ENCODE measurements at places on chromosomes 11 and 22. TPM values are rescaled to one million over a fixed set of nuclear protein-coding genes. Genes with fewer than 3 reads are reported as not detected.

- no peak for DNase-seq
Measured at GRCh38 chr11:6371825-6372224, 18.4 kb upstream of the SMPD1 start.

DNA sequence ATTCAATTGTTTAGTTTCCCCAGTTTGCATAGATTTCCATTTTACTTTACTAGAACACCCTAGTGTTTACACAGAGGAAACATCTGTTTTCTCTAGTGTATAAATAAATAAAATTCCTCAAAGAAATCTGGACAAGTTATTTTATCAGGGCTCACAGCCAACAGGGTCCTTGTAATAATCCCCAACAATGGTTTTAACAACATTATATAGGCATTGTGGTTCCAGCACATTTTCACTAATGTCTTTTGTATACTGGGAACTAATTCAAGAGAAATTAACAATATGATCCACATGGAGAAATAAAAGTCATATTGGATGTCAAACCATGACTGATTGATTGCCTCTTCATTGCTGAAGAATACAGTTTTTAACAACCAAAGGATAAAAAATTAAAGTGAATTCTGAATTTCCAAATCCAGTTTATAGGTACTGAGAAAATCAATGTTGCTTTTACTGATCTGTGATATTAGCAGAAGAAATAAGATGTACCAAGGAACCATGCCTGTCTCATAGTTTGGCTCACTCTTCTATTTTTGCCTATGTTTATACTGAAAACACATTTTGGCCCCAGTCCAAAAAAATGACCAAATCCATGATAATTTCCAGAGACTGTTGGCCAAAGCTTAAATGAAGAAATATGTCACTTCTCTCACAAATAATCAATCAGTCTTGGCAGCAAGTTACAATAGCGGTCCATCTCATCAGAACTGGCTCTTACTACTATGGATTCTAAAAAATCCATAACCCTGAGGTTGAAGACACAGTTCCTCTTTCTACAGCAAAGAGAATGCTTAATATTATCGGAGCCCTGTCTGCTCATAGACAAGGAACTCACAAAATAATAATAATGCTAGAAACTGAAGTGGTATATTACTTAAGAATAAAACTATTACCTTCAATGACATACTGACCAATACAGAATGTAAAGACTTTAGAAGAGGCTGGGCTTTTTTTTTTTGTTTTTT lies 1.4 kb upstream of the MS4A13 start:
- no peak for DNase-seq

- no peak for DNase-seq
Measured at GRCh38 chr11:47592251-47592650, 2.0 kb downstream of the C1QTNF4 start.

DNA sequence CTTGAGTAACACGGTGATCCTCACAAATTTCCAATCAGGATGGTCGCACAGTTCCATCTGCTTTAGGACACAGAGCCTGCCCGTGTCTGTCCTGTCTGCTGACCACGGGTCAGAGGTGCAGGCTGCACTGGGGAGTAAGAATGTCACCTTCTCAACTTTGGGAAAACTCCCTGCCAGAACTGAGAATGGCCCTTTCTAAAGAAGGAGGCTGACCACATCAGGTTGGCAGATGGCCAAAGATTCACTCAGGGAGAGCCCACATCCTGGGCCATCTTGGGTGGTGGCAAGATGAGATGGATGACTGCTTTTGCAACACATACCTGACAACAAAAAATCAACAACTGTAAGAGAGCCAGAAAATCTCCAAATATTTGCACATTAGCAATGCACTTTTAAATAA lies 101.9 kb downstream of the IGLL1 start:
- peak; percentile 48 for DNase-seq

GRCh38 chr22:43566021-43566420 lies 154.2 kb downstream of the MPPED1 start:
- DNase-seq: no peak

OR52H1 gene
- not detected for total RNA-seq

- DNase-seq: no peak
Measured at GRCh38 chr11:55357560-55358184, 10.1 kb upstream of the OR4A15 start.

DNA sequence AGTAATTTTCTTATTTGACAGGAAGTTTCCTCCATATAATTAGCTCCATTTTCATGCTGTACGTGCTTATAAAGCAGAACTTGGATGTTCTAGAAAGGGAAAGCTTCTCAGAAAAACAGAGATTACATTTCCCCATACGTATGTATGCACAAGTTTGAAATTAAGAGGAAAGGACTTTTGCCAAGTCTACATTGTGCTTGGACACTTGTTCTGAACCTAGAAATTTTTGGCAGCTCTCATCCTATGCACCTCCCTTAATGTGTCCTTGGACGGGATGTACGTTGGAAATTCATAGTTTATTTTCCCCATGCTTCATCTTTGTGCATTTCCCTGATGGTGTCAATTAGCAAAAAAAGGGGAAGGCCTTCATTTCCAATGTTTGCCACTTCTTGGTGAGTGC lies 322.7 kb downstream of the BLID start:
- DNase-seq: no peak

APIP gene
- 91.1 TPM for total RNA-seq

GRCh38 chr11:132549561-132549960 lies 982.7 kb downstream of the OPCML start:
- no peak for DNase-seq

SHANK2 gene
- total RNA-seq: 0.02 TPM

DNA sequence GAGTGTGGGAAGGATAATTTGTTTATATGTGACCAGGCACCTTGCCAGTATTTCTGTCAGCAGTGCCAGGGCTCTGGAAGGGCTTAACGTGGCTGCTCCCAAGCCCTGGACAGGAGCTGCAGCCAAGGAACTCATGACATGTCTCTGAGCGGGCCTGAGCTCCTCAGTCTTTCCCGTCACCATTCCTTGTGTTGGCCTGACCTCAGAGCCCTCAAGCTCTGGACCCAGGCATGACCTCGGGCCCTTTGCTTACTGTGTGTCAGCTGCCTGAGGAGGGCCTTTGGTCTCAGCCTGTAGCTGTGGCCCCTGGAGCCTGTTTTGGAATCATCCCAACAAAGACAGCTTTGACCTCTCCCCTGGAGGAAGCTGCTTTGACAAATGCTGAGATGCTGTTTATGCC lies 264.1 kb upstream of the PLET1 start:
- no peak for DNase-seq

OR4A16 gene
- not detected for total RNA-seq

DNA sequence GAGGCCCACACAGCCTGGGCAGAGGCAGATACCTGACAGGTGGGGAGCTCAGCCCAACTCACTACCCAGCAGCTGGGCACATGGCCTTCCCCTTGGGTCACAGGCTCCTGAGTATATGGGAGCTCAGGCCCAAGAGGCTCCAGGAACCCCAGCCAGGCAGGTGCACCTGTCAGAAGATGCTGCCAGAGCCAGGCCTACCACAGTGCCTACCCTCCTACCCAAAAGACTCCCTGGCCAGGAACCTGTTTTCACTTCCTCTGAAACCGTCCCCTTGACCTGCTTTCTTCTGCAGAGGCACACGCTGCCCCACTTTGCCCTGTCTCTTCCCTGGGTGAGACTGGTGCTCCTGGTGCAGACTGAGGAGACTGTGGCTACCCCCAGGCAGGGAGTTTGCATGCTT lies 2.9 kb downstream of the CHID1 start:
- no peak for DNase-seq

- DNase-seq: no peak
Measured at GRCh38 chr11:72204886-72205285, 11.7 kb upstream of the FOLR2 start.

GRCh38 chr11:79045800-79046304 lies 395.0 kb downstream of the TENM4 start:
- DNase-seq: no peak

DNA sequence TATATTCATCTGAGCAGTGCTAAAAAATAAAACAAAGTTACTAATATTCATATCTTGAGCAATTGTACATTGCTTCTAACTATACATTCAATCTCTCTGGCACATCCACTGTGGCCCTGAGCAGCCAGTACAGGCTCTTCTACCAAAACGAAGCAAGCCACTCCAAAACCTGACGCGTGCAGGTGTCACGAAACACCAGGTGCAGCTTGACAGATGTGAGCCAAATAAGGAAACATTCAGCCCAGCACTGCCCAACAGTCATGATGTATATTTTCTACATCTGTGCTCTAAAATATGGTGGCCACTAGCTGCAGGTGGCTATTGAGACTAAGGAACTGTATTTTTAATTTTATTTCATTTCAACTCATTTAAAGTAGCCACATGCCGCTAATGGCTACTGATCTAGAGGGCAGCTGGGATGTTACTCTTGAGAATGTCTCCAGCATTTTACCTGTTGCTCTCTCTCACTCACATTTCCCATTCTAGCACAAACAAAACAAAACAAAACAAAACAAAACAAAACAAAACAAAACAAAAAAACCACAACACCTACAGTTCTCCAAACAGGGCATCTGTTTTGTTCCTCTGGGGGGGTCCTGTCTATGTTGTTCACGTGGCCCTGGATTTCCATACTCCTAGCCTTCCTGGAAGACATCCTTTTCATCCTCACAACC lies 77.7 kb downstream of the LARGE1 start:
- no peak for DNase-seq

GRAP2 gene
- not detected for total RNA-seq

DNA sequence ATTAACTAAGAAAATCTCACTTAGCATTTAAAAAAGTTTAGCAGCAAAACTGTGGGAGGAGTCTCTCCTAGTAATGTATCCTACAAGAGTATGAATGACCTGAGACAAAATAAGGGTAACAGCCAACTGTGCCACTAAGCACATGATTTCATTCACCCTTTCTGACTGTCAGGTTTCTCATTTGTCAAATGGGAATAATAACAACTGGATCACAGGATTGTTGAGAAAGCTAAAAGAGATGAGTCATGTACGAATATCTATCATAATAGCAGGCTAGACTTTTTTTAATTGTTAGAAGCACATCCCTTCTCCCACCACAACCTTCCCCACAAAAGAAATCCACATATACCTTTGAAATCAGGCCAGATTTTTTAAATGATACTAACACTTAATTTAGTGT lies 39.5 kb downstream of the MTMR2 start:
- DNase-seq: peak; percentile 40

GRCh38 chr11:111778047-111778558 lies 11.9 kb upstream of the PPP2R1B start:
- DNase-seq: no peak

- DNase-seq: no peak
Measured at GRCh38 chr22:49667236-49667635, 160.4 kb downstream of the BRD1 start.

LRRC74B gene
- total RNA-seq: not detected

DNA sequence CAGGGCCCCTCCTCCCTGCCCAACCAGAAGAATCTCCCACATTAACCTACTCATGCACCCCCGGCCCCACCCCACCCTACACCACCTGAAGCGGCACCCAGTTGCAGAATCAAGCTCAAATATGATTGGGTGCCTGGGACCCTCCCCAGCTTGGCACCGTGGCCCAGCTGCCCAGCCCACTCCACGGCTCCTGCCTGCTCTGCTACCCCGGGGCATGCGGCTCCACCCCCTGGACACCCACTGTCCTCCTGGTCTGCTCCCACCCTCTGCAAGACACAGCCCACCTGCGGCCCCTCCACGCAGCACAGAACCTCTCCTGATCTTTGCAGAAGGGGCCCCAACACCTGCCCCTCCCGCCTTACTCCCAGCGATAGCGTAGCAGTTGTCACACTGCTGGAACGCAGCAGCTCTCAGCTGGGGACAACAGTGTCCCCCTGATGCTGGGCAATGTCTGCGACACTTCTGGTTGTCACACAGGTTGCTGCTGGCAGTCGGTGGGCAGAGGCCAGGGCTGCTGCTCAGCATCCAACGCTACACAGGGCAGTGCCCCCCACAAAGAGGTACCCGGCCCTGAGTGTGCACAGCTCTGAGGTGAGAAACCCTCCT lies 32.0 kb upstream of the TESMIN start:
- DNase-seq: no peak

DNA sequence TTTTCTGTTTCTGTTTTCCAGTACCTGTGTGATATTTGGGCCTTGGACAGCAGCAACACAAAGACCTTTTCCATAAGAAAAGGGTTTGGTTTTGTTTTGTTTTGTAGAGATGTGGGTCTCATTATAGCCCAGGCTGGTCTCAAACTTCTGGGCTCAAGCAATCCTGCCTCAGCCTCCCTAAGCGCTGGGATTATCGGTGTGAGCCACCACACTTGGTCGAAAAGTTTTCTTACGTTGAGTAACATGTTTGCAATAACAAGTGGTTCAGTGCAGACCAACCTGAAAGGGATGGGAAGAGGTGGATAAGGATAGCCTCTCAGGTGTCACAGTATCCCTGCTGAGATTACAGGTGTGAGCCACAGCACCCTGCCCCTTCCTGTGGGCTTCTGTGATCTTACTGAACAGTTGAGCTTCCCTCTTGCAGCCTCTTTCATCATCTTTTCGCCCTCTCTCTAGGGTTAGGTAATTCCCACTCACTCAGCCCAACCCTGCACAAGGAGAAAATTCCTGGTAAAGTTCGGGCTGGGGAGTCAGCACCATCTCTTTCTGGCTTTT lies 3.5 kb upstream of the MRPL48 start:
- DNase-seq: no peak

DNA sequence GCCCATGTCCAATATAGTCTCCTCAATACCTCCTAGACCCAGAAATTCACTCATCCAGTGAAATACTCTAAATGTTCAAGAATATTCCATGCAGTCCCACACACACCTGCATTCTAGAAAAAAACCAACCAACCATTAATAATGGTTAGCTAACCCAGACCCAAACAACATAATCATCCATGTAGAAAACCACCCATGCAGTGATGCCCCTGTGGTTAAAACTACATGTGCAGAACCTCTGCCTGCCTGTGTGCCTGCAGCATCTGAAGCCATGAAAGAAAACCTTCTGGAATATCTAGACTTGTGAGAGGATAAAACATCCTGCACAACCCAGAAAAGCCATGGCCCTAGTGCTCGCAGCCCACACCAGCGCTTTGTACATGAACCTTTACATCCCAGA lies 47.8 kb downstream of the SLC22A12 start:
- no peak for DNase-seq

PGA4 gene
- total RNA-seq: not detected

DNA sequence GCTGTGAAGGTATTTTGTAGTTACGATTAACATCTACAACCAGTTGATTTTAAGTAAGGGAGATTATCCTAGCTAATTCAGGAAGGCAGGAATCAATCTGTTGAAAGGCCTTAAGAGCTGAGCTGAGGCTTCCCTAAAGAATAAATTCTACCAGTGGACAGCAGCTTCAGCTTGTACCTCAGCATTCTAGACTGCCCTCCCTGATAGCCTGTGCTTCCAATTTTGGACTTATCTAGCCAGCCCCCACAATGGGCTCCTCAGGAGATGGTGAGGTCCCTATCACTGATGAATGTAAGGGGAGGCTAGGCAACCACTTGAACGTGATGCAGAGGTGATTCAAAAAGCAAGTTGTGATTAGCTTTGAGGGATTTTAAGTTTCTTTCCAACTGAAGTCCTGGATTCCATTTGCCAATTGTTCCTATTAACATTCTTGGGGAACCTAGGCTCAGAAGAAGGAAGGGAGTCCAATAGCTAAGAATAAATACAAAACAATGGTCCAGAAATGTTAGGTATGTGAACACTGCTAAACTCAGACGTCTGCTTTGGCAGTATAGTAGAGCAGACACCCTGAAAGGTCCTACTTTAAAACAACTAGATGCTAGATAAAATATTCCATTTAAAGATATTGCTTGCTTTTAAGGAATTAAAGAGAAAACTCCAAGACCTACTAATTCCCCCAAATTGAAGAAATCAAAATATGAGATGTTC lies 404.3 kb upstream of the TENM4 start:
- DNase-seq: no peak

Data from A172 (cell line).